ENCODE measurements at places on chromosomes 1 and 21.
A peak's percentile ranks its signal among the peaks of the same experiment; 100 is the strongest.

- no peak for DNase-seq
These were observed 44.8 kb upstream of the POU2F1 start for GRCh38 chr1:167175901-167176300.

- DNase-seq, result no peak
These were observed 355.4 kb downstream of the PLPP3 start for GRCh38 chr1:56223968-56224367.

DNA sequence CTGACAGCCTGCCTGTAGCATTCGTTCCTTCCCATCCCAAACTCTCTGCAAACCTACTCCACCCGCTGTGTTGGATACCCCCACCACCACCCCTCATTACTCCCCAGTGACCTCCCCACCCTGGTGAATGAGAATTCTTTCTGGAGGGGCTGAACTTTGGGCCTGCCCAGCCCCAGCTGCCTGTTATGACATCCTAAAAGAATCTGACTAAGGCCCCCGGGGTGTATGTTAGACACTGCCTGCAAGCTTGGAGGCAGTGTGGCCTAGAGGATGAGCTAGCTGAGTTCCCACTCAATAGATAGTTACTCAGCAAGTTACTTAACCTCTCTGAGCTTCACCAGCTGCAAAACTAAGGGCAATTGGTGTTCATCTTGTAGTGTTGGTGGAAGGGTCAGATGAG, 110.2 kb upstream of the FGGY start:
- peak; percentile 64 for DNase-seq

DNA sequence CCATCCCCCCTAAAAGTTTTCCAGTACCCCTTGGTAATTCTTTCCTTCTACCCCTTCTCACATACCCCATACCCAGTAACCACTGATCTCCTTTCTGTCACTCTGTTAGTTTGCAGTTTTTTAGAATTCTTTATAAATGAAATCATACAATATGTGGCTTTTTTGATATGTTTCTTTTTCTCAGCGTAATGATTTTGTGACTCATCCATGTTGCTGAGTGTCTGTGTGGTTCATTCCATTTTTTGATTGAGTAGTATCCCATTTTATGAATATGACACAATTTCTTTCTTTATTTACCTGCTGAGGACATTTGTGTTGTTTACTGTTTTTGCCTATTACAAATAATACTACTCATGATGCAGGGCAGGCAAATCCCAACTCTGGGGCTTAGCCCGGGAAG, 1605.3 kb downstream of the BRINP3 start:
- DNase-seq, result no peak

GRCh38 chr1:20658166-20658915, 2.8 kb downstream of the DDOST start:
- DNase-seq, result no peak

DNA sequence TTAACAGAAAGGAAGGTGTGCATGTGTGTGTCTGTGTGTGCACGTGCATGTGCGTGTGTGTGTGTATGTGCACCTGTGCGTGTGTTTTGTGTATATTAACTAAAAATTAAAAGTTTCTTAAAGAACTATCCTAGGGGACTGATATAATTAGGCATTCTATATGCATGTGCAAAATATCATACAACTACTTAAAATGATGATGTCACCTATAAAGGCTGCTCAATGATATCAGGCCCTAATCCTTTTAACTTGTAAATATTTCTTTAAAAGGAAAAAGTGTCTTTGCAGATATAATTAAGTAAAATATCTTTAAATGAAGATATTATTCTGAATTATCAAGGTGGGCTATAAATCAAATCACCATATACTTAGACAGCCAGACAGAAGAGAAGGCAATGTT, 64.5 kb downstream of the BRINP3 start:
- no peak for DNase-seq

GRCh38 chr1:220371324-220371723, 99.1 kb upstream of the RAB3GAP2 start:
- peak; percentile 60 for DNase-seq

DNA sequence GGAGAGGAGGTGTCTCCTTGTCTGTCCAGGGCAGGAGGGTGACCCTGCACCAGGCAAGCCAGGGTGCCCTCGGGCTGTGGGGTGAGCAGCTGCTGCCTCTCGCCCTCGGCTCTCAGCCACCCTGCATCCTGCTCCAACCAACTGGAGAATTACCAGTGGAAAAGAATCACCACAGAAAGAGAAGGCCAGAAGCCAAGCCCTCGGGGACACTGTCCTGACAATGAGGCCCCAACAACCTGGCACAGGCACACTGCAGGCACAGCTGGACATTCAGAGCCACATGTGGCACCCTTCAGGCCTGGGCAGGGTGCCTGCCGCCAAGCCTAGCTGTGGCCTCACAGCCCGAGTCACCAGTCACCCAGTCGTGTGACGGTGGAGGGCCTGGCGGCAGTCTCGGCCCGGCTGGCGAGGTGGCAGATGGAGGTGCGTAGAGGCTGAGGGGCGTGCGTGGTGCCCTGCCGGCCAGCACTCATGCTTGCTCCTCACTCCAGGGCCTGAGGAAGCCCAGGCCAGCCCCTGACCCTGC, 12.0 kb downstream of the MEGF6 start:
- no peak for DNase-seq

DNA sequence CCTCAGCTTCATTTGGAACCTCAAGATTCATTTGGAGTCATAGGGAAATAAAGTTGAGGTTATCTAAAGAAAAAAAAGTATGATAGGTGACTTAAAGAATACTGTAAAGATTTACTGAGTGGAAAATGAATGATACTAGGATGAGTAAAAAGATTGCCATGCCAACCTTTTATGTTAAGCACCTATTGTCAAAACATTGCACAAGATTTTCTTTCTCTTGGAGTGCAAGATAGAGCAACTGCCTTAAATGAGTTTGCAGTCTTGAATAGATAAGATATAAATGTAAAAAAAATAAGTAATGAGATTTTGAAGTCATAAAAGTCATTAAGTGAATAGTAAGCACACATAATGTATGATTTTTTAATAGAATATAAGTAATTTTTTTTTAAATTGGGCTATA, 5.1 kb upstream of the ANGPTL1 start:
- DNase-seq, result no peak

DNA sequence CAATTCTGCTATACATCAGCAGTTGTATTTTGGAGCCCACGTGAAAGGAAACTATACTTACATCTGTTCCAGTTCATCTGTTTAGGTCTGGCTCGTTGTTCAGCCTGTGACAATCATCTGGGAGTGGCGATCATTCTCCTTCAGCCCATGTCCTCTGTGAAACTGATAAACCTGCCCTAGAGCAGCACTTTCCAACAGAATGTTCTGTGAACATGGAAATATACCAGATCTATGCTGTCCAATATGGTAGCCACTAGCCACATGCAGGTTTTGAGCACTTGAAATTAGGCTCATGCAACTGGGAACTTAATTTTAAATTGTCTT, 24.5 kb upstream of the COQ8A start:
- DNase-seq, result no peak

DNA sequence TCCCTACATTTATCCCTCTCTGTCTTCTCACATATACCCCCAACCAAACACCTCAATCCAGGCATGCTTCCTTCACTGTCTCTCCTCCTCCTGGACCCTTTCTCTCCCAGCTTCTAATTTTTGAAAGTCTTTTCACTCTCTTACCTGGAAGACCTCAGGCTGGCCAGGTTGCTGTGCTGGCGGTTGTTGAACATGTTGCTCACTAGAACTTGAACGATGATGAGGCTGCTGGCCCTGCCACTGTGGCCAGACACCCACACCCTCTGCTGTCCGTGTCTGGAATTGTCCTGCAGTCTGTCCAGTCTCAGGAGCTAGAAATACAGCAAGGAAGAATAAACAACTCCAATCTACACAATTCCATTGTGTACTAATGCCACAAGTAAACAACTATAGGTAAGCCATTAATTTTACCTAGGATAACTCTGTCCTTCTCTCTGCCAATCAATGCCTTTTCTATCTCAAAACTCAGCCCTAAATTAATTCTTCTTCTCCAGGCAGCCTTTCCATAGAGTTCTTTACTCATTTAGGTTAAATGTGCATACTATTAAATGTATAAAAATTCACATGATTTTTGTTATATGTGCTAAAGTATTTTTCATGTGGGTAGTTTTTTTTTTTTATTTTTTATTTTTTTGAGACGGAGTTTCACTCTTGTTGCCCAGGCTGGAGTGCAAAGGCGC, 5.1 kb upstream of the CTSK start:
- DNase-seq, result peak; percentile 66

Measured in ELF-1 (cell line).